A172 (cell line): ENCODE measurements at places on chromosomes 6 and 20. TPM values are rescaled to one million over a fixed set of nuclear protein-coding genes. Genes with fewer than 3 reads are reported as not detected.
A peak's percentile ranks its signal among the peaks of the same experiment; 100 is the strongest.

Gene DYNLT2
- total RNA-seq, result 2.8 and 3.0 TPM in 2 replicates

Gene SNX21
- total RNA-seq, result 50.0 and 59.2 TPM in 2 replicates

Gene ACSS1
- total RNA-seq, result 0.10 and 0.57 TPM in 2 replicates

Gene GCM1
- total RNA-seq, result not detected in 2 replicates

Gene FKBP1C
- 0.10 and 0.41 TPM in 2 replicates for total RNA-seq

Gene CAGE1
- not detected in 2 replicates for total RNA-seq

Gene SUMO4
- total RNA-seq, result 0.10 and 0.38 TPM in 2 replicates

Gene NNAT
- total RNA-seq, result not detected in 2 replicates

Gene TAGAP
- not detected in 2 replicates for total RNA-seq

Gene MYMX
- total RNA-seq, result not detected in 2 replicates

DNA sequence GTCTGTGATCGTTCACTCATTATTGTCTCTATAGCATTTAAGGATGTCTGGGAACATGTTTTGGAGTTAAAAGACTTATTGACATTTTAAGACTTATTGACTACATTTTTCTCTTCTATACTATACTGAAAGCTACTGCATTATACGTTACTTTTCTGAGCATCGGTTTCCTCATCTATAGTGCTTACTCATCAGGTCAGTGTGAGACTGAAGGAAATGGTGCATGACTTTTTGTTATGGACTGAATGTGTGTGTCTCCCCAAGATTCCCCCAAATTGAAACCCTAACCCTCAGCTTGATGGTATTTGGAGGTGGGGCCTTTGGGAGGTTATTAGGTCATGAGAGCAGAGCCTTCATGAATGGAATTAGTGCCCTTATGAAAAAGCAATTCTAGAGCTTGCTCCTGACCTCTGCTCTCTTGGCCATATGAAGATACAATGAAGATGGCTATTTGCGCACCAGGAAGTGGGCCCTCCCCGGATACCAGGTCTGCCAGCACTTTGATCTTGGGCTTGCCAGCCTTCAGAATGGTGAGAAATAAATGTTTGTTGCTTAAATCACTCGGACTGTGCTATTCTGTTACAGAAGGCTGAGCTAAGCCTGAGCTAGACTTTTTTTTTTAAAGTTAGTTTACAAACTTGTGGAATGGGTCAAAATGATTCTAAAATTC lies 243.7 kb upstream of the RREB1 start:
- DNase-seq, result no peak

GRCh38 chr20:57573894-57574293 lies 13.0 kb downstream of the PCK1 start:
- DNase-seq, result no peak

DNA sequence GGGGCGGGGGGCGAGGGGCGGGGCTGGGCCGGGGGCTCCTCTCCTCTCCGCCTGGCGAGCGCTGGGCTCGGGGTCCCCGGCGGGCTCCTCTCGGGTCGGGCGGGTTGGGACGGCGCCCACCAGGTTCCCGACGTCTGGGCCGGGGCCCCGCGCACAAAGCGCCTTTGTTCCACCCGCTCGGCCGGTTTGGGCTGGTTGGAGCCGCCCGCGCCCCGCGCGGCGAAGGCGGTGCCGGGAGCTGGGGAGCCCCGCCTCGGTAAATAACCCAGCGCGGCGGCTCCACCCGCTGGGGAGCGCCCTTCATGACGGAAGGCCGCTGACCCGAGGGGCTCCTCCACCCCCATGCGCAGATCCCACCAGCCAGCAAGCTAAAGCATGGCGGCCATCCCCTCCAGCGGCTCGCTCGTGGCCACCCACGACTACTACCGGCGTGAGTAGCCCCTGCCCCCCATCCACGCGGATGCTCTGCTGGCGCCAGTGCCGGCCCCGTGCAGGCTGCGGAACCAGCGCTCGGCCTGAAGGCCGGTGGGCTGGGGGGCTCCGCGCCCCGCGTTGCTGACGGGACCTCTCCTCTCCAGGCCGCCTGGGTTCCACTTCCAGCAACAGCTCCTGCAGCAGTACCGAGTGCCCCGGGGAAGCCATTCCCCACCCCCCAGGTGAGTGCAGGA lies 503 bp downstream of the PPDPF start:
- peak; percentile 40 for DNase-seq

- peak; percentile 37 for DNase-seq
Measured at GRCh38 chr6:140663094-140663493, 1288.6 kb upstream of the CITED2 start.

- DNase-seq, result peak; percentile 73
Measured at GRCh38 chr6:139531148-139532115, 157.0 kb upstream of the CITED2 start.

GRCh38 chr20:46670585-46671584 lies 18.4 kb downstream of the TP53RK start:
- no peak for DNase-seq

DNA sequence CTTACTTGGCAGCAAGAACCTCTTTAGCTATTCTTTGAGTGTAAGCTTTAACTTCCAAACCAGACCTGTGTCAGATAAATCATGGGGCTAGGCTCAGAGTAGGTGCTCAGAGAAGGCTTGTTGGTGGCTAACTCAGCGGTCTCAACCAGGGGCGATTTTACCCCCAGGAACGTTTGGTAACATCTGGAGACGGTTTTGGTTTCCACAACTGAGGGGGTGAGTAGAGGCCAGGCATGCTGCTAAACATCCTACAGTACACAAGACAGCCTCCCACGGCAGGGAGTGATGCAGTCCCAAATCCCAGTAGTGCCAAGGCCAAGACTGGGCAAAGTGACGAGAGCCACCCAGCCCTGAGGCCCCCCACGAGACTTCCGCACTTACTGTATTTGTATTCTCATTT lies 59.2 kb downstream of the RAB44 start:
- no peak for DNase-seq

DNA sequence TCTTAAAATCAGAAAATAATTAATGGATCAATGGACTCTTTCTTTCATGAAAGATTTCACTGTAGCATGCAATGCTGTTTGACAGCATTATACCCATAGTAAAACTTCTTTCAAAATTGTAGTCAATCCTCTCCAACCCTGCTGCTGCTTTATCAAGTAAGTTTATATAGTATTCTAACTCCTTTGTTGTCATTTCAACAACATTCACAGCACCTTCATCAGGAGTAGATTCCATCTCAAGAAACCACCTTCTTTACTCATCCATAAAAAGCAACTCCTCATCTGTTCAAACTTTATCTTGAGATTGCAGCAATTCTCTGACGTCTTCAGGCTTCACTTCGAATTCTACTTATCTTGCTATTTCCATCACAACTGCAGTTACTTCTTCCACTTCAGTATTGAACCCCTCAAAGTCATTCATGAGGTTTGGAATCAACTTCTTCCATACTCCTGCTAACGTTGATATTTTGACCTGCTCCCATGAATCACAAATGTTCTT lies 26.4 kb upstream of the BACH2 start:
- no peak for DNase-seq

DNA sequence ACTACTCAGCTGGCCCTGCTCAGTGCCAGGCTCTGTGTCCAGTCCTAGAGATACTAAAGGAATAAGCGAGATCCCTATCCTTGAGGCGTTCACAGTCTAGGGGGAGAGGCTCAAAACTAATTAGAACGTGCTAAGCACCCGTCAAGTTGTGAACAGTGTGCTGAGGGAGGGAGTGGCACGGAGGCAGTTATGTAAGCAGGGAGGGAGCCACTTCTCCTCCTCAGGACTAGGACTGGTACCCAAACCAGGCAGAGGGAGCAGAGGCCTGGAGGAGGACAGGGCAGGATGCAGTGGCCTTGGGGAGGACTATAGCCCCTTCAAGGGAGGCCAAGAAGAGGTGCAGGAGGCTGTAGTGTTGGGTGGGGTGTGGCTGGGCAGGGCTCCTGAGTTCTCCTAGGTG lies 39.6 kb upstream of the VSTM2L start:
- DNase-seq, result no peak

DNA sequence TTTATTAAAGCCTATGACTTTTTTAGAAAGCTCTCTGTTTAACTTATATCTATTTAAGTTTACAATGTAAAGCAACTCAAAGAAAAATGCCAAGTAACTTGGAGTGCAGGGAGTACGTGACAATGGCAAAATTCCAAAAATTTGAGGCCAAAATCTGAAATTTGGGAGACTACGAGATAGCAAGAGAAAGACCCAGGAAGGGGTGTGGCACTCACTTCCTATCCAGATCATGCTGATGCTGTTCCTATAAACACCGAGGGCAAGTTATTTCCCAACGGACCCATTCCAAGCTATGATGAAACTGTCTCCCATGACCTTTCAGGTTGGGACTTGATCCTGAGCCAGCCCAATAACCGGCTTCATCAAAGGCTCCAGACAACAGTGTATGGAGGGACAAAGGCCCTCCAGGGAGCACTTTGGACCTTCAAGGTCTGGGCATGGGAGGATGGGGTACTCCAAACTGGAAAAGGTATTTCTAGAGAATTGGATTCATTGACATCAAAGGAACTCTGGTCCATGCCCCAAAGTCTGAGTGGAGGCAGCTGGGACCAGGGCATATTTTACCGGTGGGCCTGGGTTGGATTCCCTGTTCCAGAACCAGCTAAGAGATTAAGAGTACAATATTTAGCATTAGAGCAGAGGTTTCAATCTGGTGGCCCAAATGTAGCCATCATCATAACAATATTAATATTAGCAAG lies 15.7 kb upstream of the SLC13A3 start:
- DNase-seq, result no peak

- no peak for DNase-seq
Measured at GRCh38 chr20:3164763-3165410, 5.2 kb upstream of the FASTKD5 start.

DNA sequence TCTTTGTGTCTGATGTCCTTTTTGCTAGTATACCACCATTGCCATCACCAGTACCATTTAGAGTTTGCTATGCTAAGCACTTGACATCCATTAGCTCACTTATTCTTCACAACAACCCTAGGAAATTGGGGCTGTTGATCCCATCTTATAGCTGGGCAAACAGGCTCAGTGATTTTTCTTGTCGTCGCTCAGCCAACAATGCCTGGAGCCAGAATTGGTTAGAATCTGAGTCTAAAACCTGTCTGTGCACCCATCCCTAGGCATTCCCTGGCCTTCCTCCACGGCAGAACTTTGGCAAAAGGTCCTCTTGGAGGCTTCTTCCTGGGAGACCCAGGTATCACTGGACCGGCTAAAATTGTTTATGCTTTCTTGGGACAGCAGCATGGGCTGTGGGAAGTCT lies 20.9 kb downstream of the PHF20 start:
- no peak for DNase-seq

- peak; percentile 67 for DNase-seq
Measured at GRCh38 chr6:163529605-163530004, 115.1 kb downstream of the QKI start.

DNA sequence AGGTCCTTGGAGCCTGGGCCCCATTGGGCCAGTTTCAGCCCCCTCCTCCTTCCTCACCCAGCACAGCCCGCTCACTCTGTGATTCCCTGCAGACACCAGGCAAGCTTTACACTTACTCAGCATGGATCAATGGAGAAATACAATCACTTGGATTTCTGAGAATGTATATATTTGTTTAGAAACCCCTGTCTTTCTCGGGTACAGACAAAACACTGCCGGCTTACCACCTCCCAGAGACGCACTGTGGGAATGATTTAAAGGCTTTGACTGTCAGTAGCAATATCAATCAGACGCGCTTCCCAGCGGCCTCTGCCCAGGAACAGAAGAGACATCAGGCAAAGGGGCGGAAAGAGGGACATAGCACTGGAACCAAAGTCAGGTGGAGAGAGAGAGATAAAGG lies 186.5 kb downstream of the MAFB start:
- DNase-seq, result no peak

GRCh38 chr20:43448748-43449535 lies 8.8 kb upstream of the SRSF6 start:
- peak; percentile 51 for DNase-seq

GRCh38 chr6:9370480-9370879 lies 935.1 kb upstream of the SLC35B3 start:
- no peak for DNase-seq

DNA sequence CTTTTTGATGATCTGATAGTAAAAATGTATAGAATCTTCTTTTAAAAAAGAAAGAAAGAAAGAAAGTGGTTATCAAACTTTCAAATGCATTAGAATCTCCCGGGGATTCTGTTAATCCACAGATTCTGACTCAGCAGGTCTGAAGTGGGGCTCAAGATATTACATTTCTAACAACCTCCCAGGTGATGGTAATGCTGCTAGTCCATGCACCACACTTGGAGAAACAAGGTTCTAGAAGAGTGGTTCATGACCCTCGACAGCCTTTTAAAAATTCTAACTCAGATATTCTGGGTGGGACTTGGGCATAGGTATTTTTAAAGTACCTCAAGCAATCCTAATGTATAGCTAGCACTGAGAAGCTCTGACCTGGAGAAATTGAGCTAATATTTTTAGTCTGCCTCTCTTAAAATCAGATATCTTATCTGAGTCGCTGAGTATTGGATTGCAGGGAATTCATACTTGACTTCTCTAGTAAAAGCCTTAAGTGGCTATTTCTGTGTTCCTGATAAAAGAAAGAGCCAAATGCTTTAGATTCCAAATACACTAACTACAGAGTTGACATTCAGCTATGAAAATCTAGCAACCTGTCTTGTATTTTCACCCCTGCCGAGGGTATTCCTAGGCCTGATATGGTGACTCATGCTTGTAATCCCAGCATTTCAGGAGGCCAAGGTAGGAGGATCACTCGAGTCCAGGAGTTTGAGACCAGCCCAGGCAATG lies 252.4 kb downstream of the PHACTR1 start:
- DNase-seq, result no peak

GRCh38 chr20:42441864-42442331 lies 747.8 kb downstream of the PTPRT start:
- no peak for DNase-seq

GRCh38 chr6:36079601-36080000 lies 50.7 kb upstream of the MAPK13 start:
- DNase-seq, result no peak

DNA sequence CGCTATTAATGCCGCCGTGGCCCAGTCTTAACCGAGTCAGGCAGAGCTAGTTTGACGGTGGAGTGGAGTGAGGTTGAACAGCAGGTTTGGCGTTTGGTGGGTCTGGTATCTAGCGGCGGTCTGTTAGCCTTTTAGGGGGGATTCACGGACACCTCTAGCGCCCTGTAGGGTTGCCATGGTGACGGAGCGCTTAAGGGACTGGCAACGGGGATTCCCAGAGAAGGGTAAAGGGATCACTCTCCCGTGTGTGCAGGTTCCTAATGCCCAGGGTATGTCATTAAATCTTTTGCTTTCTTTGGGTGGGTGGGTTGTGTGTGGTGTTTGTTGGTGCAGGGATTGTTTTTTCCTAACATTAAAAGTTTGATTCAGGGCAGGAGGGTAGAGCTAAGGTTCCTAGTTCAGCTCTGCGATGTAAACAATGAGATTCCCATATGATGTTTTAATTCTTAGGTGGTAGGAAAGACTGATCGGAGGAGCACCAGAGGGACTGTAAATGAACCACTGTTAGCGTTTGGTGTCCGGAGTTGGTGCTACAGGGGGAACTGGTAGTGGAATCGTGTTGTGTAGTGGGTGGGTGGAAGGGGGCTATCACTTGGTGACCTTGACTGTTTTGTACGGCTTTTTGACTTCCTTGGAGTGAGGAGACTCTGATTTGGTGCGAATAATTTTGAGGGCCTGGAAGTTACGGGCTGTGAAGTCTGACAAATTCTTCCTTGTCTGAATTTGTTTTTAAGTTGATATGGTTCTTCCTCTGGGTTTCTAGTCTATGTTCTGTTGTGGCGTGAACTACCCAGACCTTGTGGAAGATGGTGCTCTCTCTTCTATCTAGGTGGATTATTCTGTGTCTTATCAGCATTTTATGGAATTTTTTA lies 5.0 kb downstream of the BRD2 start:
- DNase-seq, result peak; percentile 40
